ENCODE measurements at places on chromosomes 5 and 9.

- DNase-seq: peak; percentile 74
These were observed 11.1 kb downstream of the OLFM1 start for GRCh38 chr9:135098400-135099105.

DNA sequence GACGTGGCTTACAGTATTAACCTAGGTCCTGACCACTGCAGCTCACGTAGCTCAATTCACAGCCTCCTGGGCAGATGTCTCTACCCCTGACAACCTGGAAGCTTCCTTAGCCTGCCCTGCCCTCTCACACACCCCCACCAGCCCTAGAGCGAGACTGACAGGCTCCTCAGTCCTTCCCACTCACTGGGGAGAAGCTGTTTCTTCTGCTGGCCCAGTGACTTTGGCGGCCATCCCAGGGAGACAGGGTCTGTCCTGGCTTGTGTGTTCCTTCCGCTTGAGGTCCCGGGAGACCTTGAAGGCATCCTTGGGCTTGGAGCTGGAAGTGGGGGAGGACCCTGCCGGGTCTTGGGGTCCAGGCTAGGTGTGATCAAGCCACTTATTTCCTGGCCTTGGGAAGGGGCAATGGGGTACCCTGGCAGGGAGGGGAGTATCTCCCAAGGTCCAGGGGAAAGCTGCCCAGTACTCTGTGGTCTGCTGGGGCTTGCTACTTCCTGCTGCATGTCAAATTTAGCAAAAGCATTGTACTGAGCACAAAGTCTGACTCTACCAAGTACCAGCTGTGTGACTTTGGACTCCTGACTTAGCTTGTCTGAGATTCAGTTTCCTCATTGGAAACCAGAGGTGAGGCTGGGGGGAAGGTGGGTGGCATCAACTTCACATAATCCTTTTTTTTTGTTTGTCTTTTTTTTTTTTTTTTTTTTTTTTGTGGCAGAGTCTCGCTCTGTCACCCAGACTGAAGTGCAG lies 1.9 kb downstream of the MIGA2 start:
- no peak for DNase-seq

GRCh38 chr9:92562461-92562967 lies 26.7 kb upstream of the ECM2 start:
- no peak for DNase-seq

GRCh38 chr5:126645132-126645531 lies 44.4 kb downstream of the PHAX start:
- DNase-seq: no peak
